ENCODE measurements at places on chromosomes 5 and 9.

- no peak for DNase-seq
Observed at GRCh38 chr5:135835766-135836165, 1.3 kb downstream of the SLC25A48 start.

DNA sequence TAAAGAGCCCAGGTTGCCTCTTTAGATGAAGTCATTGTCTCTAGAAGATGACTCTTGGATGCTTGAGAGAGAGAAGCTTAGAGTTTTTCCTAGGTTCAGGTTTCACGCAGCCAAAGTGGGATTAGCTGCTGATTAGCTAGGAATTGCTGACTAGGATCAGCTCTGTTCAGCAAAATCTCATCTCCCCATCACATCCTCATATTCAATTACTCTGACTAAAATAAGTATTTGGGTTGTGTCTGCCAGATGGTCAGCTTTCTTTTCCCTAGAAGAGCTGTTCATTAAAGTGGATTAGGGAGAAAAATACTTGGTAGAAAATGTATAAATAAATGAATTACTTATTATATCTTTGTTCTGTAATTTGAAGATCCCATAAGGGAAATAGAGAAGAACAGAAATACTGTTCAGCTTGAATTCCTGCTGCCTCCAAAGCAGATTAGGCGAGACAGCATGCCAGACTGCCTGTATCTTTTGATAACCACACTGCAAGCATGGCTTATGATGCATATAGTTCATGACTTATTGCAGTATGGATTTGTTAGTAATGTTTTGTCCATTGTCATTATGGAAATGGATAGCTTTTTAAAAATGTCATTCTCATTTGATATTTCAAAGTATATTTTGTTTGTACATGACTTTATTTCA is 184.8 kb upstream of the CD180 start:
- no peak for DNase-seq

GRCh38 chr5:104297076-104297475 is 734.5 kb upstream of the NUDT12 start:
- DNase-seq, result no peak

- DNase-seq, result no peak
Observed at GRCh38 chr5:2000591-2000990, 117.9 kb upstream of the IRX4 start.

Measured in NCI-H2081 (cell line).